Aorta (tissue), 5 donors: ENCODE measurements at places on chromosomes 7 and 10. TPM values are rescaled to one million over a fixed set of nuclear protein-coding genes. Genes with fewer than 3 reads are reported as not detected.

- no peak for DNase-seq
These were observed 32.5 kb downstream of the CBX3 start for GRCh38 chr7:26233902-26234511.

DNA sequence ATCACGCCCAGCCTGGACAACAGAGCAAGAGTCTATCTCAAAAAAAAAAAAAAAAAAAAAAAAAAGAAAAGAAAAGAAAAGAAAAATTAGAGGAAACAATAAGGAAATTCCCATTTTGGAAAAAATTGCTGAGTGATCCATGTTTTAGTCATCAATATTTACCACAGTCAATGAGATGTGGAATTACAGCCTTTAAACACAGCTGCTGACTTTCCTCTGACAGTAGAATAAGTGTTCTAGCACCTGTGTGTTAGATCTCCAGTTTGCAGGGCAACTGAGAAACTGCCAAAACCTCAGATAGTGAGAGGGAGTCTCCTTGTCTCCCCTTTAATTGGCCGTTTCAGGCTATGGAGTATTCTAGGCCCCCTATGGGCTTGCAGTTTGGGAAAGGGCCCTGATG, 520.1 kb downstream of the KCNMA1 start:
- DNase-seq: no peak

Gene MBL2
- not detected for total RNA-seq

Gene SFMBT2
- total RNA-seq: 9.2 TPM

DNA sequence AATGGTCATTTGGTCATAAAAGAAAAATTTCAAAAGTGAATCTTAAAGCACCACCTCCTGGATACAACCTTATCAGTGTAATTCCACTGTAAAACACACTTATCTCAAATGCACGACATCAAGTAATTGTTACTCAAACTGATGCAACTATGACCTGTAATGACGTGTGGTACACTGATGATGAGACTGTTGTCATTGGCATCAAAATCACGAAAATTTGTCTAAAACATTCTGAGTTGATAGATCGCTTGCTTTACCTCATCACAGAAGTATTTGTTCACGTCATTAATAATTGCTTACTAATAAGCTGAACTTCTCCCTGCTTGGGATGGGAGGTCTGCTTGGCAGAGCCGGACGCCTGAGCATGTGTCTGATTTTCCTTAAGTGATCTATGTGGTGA, 221.8 kb upstream of the KLF6 start:
- DNase-seq: no peak

DNA sequence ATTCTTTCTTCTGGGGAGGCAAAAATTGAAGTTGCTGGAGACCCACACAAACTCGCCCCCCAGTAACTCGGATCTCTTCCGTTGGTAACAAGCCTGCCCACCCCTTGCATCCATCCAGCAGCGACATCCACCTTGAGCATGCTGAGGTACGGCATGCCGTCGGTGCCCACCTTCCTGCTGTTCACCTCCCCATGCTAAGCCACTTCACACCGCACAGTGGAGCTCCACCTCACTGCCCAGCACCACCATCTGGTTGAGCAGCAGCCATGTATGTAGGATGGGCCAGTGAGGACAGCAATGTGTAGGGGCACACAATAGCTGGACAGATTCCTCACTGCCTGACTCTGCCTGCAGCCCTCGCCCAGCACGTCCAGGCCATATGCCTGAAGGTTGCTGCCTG, 138.1 kb upstream of the ZNF92 start:
- DNase-seq: no peak

DNA sequence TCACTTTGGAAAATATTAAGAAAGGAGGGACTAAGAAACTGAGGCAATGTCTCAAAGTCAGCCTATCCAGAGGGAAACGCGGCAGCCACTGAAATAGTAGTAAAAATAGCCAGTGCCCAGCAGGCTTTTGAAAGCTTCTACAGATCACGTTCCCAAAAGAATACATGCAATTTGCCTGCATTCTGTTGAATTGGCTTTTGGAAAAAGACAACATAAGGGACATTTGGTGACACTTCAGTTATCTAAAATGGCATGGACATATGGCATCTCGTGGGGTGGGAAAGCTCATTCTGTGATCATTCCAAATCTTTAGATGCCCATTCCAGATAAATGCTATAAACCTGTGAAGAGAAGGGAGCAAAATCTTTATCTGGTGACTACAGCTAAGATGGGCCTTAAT, 82.8 kb upstream of the PDE1C start:
- DNase-seq: no peak

DNA sequence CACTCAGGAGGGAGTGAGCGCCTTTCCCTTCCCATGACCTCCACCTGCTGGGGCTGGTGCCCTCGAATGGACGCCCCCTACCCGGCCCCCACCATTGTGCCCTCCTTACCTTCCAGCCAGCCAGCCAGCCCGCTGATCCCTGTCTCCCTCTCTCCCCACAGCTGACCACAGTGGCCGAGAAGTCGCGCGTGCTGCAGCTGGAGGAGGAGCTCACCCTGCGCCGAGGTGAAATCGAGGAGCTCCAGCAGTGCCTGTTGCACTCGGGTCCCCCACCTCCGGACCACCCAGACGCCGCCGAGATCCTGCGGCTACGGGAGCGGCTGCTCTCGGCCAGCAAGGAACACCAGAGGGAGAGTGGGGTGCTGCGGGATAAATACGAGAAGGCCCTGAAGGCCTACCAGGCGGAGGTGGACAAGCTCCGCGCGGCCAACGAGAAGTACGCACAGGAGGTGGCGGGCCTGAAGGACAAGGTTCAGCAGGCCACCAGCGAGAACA, 77.9 kb upstream of the GTF2IRD1 start:
- DNase-seq: no peak

- DNase-seq: no peak
These were observed 143.0 kb downstream of the RSU1 start for GRCh38 chr10:16674147-16674703.

DNA sequence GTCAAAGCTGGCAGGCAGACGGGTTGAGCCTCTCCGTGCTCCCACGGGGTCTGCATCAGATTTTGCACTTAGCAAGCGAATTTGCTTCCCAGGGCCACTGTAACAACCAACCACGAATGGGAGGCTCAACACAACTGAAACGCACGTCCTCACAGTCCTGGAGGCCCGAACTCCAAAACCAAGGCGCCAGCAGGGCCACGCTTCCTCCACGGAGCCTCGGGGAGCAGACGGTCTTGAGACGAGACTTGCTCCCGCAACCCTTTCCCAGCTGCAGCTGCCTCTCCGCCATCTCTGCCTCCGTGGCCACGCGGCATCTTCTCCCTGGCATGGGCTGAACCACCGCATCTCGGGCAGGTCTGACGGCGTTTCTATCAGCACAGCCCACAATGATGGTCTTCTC, 30.2 kb upstream of the INSIG1 start:
- DNase-seq: no peak

DNA sequence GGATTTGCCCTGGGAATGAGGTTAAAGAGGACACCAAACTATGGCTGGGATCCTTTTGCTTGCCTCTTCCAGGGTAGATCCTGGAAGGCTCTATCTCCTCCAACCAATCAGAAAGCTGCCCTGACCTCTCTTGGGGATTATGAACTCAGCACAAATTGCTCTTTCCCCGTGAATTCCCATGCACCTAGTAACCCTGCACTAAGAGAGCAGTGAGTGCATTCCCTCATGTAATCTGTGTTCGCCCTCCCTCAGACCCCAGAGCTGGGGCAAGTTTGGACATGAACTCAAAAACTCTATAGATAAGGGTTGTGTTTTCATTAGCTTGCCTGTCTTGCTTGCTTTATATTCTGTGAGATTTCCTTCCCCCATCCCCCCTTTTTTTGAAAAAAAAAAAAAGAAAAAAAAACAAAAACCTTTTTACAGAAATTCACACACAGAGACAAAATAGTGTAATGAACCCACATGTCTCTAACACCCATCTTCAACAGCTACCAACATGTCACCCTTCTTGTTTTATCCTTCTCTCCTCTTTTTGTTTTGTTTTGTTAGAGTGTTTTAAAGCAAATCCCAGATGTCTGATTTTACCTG, 225.5 kb upstream of the TCF7L2 start:
- no peak for DNase-seq

Gene SLC16A9
- total RNA-seq: 1.3 TPM

Gene DGKI
- total RNA-seq: 11.3 TPM

GRCh38 chr10:33773253-33773573, 438.7 kb upstream of the NRP1 start:
- no peak for DNase-seq

Gene TUBAL3
- not detected for total RNA-seq

Gene PTN
- 6.4 TPM for total RNA-seq

DNA sequence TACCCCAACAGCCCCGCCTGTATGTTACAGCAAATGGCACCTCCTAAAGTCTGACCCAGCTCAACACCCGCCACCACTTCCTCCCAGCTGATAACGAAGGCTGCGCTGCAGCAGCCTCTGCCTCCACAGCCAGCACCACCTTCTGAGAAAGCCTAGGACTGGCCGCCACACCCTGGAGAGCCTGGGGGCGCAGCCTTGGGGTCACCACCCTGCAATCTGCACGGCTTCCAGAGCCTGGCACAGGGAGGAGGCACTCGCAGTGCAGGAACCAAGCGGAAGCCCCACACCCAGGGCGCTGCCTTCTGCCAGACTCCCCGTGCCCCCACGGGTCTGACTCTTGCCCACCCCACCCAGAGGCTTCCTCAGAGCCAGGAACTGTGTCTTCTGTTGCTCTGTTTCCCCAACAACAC, 112.5 kb downstream of the MAD1L1 start:
- no peak for DNase-seq

DNA sequence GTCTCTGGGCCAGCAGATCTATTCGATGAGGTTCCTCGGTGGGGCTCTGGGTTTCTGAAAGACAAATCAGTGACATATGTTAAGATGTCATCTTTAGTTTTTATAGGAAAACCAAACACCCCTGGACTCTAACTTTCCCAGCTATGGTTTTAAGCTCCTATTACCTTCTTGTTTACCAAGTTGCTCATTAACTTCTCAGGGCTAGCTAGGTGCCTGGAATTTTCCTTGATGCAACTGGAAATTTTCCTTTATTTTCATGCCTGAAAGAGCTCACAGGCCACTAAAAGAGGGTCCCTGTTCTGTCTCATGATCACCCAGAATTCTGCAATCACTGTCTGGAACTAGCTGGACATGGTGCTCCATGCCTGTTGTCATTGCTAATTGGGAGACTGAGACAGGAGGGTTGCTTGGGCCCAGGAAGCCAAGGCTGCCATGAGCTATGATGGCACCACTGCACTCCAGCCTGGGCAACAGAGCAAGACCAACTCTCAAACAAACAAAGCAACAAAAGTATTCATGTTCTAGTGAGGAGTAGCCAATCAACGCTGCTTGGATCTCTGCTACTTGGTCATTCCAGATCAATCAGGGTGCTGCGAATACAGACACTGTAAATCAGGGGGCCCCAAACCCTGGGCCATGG, 1173.5 kb upstream of the AUTS2 start:
- no peak for DNase-seq

- no peak for DNase-seq
These were observed 70.2 kb downstream of the EVX1 start for GRCh38 chr7:27312820-27313219.

- DNase-seq: no peak
These were observed 8.0 kb downstream of the GDI2 start for GRCh38 chr10:5805260-5805659.

Gene PRSS37
- not detected for total RNA-seq

DNA sequence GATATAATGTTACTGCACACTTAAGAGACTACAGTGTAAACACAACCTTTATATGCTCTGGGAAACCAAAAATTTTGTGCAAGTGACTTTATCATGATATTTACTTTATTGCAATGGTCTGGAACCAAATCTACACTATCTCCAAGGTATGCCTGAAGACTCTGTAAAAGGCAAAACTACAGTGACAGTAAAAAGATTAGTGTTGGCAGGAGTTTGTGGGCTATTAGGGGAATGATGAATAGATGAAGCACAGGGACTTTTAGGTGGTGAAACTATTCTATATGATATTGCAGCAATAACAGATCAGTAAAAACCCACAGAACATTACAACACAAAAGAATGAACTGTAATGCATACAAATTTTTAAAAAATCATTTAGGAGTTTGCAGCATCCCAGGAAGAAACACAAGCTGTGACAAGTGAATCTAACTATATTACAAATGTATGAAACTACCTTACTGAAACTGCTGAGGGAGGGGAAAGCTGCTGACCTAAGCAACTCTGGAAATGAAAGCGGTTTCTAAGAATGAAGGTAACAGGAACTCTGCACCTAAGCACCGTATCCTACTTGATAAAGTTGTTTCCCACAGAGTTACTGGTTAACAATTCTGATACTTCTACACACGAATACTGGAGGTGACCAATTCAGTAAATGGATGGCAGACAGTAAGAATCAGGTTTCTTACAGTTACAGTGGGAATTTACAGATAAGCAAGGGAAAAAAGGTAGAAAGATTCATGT, 82.6 kb downstream of the ATE1 start:
- DNase-seq: no peak

DNA sequence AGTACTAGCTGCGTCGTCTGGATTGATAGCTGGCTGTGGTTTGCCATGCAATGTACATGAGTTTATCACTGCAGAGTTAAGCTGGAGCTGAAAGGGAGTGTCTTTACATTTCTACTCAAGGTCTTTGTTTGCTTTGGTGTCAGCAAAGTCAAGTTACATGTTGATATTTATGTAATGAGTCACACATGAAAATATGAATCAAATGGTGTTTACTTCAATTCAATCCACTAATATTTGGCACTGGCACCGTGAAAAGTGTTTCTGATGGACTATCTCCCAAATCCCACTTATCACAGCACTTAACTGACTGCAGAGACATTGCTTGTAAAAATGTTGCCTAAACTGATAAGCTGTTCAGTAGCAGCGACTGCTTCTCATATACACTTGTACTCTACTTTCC, 395.9 kb downstream of the TFEC start:
- DNase-seq: no peak
